ENCODE measurements at places on chromosomes 5 and 9. TPM values are rescaled to one million over a fixed set of nuclear protein-coding genes. Genes with fewer than 3 reads are reported as not detected.

Gene TAF11L10
- total RNA-seq = not detected

Gene PCDHGA1
- total RNA-seq = 0.33 TPM

Gene BTNL8
- 0.19 TPM for total RNA-seq

Gene PCDHB9
- total RNA-seq = 0.14 TPM

Gene PCDHAC2
- total RNA-seq = 0.34 TPM

Gene RFX3
- total RNA-seq = 11.4 TPM

Gene IDNK
- 4.1 TPM for total RNA-seq

Gene ARID3C
- total RNA-seq = 0.51 TPM

Gene SLC46A2
- not detected for total RNA-seq

Gene GPR151
- total RNA-seq = not detected

Gene EIF4EBP3
- 0.37 TPM for total RNA-seq

GRCh38 chr5:164680812-164681520 is 1175.5 kb downstream of the MAT2B start:
- DNase-seq = no peak

DNA sequence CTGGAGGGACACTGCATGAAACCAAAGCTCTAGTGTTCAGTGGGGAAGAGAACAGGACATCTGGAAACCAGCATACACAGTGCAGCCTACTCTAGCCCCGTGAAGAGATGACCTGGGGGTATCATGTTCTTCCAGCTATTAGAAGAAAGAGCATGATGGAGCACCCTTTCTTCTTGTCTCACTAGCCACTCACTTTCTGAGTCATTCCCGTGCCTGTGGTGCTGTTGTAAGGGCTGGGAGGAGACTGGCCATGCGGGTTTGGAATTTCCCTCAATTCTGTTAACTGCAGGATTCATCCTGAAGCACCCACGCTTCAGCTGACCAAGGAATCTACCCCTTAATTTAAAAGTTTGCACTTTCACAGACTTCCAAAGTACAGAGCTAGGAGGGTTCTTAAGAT is 137.0 kb downstream of the COL23A1 start:
- no peak for DNase-seq

DNA sequence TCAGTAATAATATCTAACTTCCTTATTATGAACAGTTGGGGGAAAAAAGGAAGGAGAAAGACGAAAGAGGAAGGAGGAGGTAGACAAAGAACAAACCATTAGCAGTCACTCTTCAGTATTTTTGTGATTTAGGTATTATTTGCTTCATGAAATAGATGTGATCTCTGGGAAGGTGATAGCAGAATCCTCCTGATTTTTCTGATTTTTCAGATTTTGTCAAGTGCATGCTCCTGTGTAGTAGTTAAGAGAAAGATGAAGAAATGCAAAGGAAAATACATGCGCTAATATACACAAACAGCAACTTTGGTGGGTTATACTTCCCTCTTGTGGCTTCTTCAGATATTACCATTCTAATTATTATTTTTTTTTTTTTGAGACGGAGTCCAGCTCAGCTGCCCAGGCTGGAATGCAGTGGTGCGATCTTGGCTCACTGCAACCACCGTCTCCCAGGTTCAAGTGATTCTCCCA is 31.6 kb downstream of the LMNB1 start:
- peak; percentile 63 for DNase-seq

GRCh38 chr5:177372910-177373309 is 11.3 kb upstream of the SLC34A1 start:
- no peak for DNase-seq

DNA sequence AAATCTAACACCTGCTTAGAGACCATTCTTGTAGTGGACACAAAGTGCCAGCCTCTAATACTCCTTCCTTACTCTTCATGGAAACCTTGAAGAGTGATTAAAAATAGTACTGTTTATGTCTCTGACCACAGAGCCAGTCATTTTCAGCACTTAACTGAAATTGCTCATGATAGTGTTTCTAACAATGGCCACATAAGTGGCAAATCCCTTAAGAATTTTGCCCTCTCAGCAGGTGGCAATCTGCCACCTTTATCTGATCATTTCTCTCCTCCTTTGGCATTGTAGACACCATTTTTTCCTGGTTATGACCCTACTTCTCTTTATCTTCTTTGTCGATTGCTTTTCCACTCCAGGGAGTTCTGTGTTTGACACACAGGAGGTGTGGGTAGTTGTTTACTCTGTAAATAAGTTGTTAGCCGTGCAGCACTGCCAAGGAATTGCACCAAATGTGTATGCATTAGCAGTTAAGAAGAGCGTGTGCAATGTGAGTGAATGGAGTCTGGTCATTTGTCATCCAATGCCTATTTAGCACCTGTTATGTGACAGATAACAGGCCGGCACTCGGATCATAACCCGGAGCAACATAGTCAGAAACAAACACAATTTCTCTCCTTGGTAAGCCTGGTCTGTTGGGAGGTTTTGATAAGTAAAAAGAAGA is 36.8 kb upstream of the STARD4 start:
- no peak for DNase-seq

- DNase-seq = peak; percentile 90
Observed at GRCh38 chr5:143824851-143825720, 13.1 kb downstream of the HMHB1 start.

DNA sequence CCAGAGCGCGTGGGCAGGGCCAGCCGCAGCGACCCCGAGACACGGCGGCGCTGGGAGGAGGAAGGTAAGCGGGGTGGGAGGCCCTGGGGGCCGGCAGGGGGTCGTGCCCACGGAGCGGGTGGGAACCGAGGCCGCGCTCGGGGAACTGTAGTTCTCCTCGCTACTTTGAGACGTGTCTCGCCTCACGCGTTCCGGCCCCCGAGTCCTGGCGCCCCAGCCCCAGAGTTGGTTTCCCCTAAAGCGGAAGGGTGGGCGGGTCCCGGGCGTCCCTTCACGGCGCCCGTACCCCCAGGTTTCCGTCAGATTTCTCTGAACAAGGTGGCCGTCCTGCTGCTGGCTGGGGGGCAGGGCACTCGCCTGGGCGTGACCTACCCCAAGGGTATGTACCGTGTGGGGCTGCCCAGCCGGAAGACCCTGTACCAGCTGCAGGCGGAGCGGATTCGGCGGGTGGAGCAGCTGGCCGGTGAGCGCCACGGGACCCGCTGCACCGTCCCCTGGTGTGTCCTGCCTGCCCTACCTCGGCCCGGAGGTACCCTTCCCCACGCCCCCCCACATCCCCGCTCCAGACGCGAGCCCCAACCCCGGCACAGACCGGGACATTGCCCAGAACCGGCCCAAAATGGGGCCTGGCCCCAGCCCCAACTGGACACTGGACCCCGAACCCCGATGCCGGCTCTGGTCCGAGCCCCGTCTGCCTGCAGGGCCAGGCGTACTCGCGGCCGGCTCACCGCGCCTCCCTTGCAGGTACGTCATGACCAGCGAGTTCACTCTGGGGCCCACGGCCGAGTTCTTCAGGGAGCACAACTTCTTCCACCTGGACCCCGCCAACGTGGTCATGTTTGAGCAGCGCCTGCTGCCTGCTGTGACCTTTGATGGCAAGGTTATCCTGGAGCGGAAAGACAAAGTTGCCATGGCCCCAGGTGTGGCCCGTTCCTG is 709 bp downstream of the UAP1L1 start:
- DNase-seq = peak; percentile 29

DNA sequence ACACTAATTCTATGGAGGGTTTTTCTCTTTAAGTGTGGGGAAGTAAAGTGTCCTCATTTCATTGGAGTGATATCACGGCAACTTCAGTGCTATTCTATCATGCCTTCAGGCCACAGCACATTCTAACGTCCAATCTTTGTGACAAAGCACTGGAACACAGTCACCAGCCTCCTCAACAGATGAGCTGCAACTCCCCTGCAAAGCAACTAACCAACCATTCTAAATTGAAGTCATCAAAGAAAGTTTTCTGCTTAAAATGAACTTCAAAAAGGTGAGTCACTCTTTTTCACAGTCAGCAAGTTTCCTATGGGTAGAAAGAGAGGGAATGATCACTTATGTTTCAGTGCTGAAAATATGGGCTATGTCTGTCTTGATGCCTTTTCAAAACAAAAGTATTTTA is 190.8 kb downstream of the ELAVL2 start:
- DNase-seq = no peak

GRCh38 chr9:128396970-128397613 is 23.6 kb upstream of the CERCAM start:
- peak; percentile 48 for DNase-seq

GRCh38 chr5:159120446-159120845 is 20.7 kb upstream of the EBF1 start:
- no peak for DNase-seq

GRCh38 chr5:131165119-131165727 is at the start of gene HINT1:
HINT1 (minus strand) TSS chr5:131165256; CDS start chr5:131165205, 51 bp downstream.
- DNase-seq = peak; percentile 93

DNA sequence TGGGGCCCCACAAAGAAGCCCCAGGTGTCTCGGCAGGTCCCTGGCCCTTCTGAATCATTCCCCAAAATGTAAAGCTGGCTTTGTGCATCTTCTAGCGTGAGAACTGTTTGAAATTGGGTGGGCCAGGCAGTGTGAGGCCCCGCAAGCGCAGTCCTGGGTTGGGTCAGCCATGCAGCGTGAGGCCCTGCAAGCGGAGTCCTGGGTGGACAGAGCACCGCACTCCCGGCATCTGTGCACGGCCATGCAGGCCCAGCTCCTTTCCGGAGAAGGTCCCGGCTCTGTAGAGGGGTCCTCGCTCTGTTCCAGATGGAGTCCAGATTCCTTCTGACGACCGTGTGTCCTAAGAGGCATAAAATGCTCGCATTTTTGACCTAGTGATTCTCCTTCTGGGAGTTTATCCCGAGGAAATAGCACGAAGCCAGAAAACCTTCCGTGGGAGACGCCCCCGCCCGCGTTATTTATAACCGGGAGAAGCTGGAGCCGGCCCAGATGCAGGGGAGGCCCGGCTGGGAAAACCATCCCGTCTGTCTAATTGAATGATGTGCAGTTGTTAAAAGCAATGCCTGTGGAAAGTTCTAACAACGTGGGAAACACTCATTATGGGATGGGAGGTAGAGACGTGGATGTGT is 19.4 kb upstream of the NOTCH1 start:
- no peak for DNase-seq

- DNase-seq = no peak
Observed at GRCh38 chr5:149001162-149001561, 61.7 kb downstream of the SH3TC2 start.

DNA sequence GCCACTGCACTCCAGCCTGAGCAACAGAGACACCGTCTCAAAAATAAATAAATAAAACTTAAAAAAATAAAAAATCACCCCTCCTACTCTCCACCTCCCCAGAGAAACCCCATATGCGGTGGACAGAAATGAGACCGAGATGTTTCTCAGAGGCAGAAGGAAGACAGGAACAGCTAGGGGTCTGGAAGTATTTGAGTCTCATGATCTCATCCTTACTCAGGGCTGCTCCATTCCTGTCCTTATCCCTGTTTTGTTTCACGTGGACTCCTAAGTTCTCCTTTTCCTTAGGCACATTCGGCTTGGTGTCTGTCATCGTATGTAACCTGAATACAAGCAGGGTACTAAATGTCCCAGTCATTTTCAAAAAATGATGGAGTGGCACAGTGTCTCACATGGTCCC is 76.1 kb downstream of the C9orf50 start:
- no peak for DNase-seq

DNA sequence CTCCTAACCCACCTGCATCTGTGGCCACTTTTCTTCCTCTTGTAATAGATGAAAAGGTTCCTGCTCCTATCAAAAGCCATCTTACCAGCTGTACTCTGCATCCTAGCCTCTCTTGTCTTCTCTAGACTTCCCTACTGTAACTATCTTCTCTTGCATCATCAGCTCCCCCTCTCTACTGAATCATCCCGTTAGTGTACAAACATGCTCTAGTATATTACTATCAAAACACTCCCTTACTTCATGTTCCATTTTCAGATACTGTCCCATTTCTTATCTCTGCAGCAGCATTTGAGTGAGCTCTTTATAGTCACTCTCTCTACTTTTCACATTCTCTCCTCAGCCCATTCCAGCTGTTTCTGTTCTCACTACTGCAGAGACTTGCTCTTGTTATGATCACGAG is 2.8 kb downstream of the SRA1 start:
- no peak for DNase-seq

- DNase-seq = no peak
Observed at GRCh38 chr5:56142233-56142613, 90.9 kb downstream of the ANKRD55 start.

GRCh38 chr5:173454736-173455598 is 126.8 kb upstream of the STC2 start:
- DNase-seq = peak; percentile 81

GRCh38 chr5:168713051-168713450 is 133.9 kb upstream of the PANK3 start:
- no peak for DNase-seq

DNA sequence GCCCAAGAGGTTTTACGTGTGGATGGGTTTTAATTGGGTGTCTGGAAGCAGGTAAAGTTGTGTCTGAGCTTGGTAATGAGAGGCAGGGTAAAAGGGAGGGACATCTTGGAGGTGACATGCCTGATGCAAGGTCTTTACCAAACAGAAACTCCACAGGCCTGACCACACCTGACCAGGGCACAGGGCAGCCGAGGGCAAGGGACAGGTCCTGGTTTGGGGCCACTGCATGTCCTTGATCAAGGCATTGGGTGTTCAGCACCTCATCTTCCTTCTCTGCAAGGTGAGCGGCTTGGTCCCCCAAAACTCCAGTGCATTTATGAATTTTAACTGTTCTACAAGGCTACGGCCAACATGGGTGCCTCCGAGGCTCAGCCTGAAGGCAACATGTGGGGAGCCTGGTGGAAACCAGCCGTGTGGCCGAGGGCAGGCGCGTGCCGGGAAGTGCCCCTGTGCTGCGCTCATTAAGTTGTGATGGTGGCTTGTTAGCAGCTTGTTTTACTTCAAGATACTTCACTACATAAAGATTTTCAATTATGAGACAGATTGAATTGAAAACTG is 30.7 kb upstream of the LPCAT1 start:
- DNase-seq = no peak

DNA sequence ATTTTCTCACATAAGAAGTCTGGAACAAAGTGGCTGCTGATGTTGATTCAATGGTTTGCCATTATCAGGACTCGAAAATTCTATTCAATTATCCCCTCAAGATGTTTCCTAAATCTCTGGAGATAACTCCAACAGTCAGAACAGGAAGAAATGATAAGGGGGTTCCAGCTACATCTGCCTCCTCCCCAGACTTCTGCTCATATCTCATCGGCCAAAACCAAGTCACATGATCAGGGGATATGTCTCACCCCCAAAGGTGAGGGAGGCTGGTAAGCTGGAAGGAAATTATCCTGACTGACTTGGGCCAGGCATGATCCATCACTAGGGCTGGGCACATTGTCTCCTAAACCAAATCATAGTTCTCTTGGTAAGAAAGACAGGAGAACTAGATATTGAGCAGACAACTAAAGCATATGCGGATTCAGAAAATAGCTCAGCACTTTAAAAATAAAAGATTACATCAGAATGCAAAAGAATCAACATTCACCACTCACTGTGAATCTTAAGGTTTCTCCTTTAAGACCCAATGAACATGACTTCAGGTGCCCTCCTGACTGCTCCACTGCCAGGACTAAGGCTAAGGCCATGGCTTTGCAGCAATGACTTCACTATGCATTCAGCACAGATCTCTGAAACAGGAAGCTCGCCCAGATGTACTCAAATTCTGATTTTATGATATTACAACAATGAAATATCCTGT is 306.3 kb downstream of the ENC1 start:
- DNase-seq = no peak

- DNase-seq = no peak
Observed at GRCh38 chr5:53645078-53645477, 84.6 kb downstream of the NDUFS4 start.

All from dermis blood vessel endothelial cell (primary cell).